ENCODE measurements at places on chromosomes 4 and X. TPM values are rescaled to one million over a fixed set of nuclear protein-coding genes. Genes with fewer than 3 reads are reported as not detected.

Gene KLHL4
- 17.0 TPM for total RNA-seq

Gene CFP
- total RNA-seq: 4.4 TPM

Gene TMPRSS11B
- not detected for total RNA-seq

Gene NAP1L3
- total RNA-seq: 163 TPM

Gene CNKSR2
- 122 TPM for total RNA-seq

Gene RAB40AL
- 9.1 TPM for total RNA-seq

Gene PARM1
- 56.4 TPM for total RNA-seq

Gene PSAPL1
- not detected for total RNA-seq

Gene C4orf50
- 27.5 TPM for total RNA-seq

Gene F8A3
- 20.7 TPM for total RNA-seq

Gene PF4V1
- not detected for total RNA-seq

Gene MRFAP1
- total RNA-seq: 263 TPM

Gene PPP2R3B
- total RNA-seq: 17.4 TPM

DNA sequence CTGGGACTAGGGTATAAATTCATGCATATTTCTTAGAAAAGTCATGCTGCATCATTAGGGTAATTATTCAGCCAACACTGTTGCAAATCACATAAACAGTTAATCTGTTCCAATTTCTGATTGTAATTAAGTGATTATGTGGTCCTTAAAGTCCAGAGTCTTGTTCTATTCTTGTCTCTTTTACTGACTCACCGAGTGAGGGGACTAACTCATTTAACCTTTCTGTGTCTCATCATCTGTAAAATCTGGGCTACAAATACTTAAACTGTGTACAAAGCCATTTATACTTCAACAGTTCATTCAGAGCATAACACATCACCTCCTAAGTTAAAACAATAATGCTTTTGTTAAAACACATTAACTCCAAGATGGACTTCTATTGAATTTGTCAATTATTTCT, 65.4 kb upstream of the KLHL13 start:
- no peak for DNase-seq

DNA sequence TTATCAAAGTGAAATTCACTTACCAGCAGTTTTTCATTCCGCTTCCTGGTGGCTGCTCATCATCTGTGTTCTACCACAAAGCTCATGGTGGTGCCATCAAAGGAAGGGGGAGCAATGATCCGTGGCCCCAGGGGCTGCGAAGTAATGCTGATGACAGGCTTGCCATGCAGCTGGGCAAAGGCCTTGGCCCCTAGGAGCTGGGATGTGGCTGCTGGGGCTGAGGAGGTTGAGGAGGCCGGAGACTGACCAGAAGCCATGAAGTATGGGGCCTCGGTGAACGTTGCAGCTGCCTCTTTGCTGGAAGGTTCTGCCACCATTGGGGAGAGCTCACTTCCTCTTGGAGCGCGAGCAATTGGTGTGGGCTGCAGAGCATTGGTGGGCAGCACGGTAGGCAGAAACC, 8.4 kb downstream of the C4orf54 start:
- no peak for DNase-seq

DNA sequence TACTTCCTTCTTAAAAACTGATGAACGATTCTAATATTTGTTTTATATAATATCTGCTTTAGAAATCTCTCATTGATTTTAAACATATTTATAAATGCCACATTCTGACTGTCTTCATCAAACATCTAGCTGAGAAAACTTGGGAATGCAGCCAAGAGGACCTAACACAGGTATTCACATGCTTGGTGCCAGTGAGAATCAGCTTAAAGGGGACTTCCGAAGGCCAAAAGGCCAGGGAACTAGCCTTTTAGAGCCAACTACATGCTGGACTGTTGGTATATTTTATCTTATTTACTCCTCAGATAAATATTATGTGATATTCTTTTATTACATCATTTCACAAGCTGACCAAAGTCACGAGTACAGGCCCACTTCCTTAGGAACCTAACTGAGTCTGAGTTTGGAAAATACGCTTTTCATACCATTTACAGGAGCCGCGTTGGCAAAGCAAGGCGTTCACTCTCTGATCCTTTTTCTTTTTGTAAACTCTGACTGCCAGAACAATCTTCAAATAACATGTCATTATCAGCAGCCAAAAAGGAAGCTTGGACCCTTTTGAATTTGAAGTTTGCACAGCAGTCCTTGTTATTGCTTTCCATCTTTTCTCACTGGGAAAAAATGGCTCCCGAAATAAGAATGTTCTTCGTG, 41.1 kb upstream of the PDLIM3 start:
- no peak for DNase-seq

- no peak for DNase-seq
Observed at GRCh38 chr4:99104153-99104552, 15.6 kb upstream of the ADH5 start.

- no peak for DNase-seq
Observed at GRCh38 chr4:174873931-174874330, 44.2 kb upstream of the ADAM29 start.

DNA sequence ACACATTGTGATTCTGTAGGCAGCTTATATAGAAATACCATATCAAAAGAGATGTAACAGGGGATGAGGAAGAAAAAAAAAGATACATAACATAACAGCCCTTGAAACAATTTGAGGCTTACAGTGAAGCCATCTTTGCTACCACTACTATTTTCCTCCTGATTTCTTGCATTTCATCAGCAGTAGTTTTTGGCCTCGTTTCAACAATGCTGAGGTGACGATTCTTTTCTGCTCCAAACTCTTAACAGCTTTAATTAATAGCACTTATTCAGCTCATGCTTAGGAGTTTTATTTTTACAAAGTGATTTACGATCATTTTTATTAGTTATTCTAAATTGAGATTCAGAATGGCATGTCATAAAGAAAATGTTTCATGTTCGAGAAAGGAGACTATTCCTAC, 163.2 kb downstream of the DCK start:
- DNase-seq: no peak

DNA sequence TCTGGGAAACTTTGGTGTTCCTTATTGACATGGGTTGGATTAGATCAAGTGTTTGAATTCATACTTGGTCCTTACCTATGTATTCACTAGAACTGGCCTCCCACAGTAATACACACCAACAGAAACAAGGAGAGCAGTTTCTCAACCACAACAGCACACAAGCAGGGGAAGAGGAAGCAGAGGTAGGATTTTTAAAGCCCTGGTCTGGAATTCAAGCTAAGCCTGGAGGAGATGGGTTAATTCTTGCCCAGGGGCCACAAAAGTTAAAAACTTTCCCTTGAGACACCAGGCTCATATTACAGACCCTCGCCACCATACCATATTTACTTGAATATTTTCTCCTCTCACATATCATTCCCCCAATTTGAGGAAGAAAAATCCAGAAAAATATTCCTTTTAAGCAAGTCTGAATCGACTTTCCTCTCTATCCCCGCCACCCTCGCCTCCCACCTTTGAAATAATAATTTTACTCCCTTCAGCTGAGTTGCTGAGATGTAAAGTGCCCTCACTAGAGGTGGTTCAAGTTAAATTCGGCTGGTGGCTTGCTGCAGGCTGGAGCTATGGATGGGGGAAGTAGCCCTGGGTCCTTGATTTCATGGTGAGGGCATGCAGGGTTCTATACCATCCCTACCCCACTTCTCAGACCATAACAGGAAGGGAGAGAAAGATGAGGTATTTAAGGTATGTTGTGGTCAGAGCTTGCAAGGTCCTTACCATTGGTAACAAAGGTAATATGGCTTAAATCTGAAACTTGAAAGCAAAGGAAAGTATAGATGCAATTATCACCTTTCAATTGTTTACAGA, 440.2 kb downstream of the INPP4B start:
- DNase-seq: no peak

GRCh38 chr4:120132935-120133334, 66.3 kb upstream of the MAD2L1 start:
- DNase-seq: no peak

GRCh38 chrX:130079824-130080406, 30.4 kb downstream of the ELF4 start:
- peak; percentile 60 for DNase-seq

- no peak for DNase-seq
Observed at GRCh38 chr4:620201-620600, 5.2 kb upstream of the PDE6B start.

- DNase-seq: no peak
Observed at GRCh38 chrX:143472347-143472938, 44.8 kb downstream of the SPANXN3 start.

GRCh38 chr4:172143605-172144314, 330.6 kb downstream of the GALNTL6 start:
- no peak for DNase-seq

GRCh38 chr4:126986828-126987227, 645.9 kb upstream of the INTU start:
- no peak for DNase-seq

DNA sequence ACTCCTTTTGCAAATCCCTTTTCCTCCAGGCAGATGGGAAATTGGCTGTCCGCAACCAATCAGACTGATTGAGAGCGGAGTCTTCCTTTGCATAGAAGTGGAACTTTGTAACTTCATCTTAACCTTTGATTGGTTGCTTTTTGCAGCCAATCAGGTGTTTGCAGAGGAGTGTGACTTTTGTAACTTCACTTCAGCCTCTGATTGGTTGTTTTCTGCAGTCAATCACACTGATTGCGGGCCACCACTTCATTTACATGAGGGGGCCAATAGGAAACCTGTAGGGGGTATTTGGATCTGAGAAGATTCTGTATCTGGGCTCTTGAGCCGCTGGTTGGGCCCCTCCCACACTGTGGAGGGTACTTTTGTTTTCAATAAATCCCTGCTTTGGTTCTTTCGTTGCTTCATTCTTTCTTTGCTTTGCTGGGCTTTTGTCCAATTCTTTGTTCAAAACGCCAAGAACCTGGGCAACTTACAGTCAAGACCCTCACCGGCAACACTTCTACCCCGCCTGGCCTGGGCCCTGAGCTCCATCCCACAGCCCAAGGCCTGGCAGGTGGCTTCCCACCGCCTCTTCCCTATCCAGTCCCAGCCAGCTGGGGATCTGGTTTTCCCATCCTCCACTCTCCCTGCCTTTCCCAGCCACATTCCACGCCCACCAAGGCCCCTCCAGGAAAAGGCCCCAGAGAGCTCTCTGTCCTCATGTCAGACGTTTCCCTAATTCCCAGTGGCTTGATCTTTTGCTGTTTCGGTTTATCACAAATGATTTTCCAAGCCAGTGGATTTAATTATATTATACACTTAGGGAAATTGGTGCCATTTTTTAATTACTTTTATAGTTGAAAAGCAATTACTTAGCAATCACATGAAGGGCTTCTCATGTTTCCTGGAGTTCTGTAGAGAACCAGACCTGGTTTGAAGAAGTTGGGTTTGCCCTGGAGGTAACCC, 110.2 kb upstream of the STX18 start:
- no peak for DNase-seq

- no peak for DNase-seq
Observed at GRCh38 chr4:68724426-68724825, 54.0 kb upstream of the UGT2B15 start.

- no peak for DNase-seq
Observed at GRCh38 chrX:136390921-136391320, 90.2 kb downstream of the ADGRG4 start.

GRCh38 chr4:78661921-78662521, 110.5 kb downstream of the ANXA3 start:
- DNase-seq: no peak

- DNase-seq: no peak
Observed at GRCh38 chr4:36283912-36284465, 2.6 kb downstream of the DTHD1 start.

GRCh38 chrX:98380106-98380505, 1496.4 kb downstream of the RPA4 start:
- no peak for DNase-seq

GRCh38 chr4:83054928-83055327, 19.9 kb downstream of the COPS4 start:
- DNase-seq: no peak

GRCh38 chr4:41679991-41680390, 68.5 kb downstream of the PHOX2B start:
- no peak for DNase-seq

DNA sequence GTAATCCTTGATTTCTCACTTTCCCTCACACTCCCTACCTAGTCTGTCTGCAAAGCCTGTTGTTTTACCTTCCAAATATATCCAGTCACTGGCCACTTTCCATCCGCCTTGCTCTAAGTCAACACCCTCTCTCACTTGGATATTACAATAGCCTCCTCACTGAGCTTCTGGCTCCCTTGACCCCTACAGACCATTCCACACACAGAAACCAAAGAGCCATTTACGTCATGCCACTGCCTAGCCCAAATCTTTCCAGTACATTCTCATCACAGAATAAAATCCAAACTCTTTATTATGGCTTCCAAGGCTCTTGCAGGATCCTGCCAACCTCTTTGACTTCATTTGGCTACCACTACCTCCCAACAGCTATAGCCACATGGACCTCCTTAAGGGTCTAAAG, 25.7 kb upstream of the ARHGEF9 start:
- DNase-seq: no peak

DNA sequence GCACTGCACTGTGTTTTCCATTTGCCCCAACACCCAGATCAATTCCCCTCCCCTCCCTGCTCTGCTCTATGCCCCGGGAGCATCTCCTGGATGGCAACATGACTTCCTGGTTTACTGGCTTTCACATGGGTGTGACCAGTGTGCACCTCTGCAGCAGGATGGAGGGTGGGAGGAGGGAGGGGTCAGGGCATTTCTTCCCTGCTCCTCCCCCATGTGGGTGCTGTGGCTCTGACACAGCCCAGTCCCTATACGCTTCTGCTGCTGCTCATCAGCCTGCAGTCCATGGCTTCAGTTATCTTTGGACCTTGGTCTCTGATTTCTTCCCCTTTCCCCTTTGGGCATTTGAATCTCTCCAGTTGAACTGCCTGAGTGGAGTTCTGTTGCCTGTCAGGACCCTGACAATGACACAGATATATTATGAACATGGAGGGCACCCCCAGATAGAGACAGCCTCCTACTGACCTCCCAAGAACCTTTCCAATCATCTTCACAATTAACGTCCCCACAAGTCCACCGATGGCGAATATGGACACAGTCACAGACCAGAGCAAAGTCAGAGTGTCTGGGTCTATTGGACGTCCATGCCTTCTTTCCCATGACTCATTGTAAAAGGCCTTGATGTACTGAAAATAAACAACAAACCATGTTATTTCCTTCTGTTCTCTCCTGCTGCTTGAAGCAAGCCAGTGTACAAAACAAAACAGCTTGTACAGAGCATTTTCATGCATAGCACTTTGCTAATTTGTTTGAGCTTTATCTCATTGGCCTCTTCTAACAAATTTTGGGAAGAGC, 24.8 kb downstream of the SLC2A9 start:
- DNase-seq: no peak

DNA sequence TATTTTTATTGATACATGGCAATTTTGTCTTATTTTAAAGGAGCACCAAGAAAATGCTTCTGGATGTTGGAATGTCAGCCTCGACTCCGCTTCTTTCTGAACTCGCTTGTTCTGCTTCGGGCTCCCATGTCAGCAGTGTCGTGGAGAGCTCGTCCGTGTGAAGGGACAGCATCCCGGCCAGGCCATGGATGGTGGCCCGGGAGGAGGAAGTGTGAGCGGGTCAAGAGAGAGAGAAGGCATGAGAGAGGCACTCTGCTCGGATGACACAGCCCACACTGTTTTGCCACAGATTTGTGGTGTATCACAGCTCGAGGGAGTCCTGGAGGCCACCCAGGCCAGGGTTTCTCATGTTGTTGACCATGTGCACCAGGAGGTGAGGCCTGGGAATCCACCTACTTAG, 107.0 kb downstream of the TRAPPC11 start:
- DNase-seq: no peak

- DNase-seq: no peak
Observed at GRCh38 chrX:137549851-137550664, 15.9 kb upstream of the ZIC3 start.
